ENCODE measurements at places on chromosomes 4 and X.

DNA sequence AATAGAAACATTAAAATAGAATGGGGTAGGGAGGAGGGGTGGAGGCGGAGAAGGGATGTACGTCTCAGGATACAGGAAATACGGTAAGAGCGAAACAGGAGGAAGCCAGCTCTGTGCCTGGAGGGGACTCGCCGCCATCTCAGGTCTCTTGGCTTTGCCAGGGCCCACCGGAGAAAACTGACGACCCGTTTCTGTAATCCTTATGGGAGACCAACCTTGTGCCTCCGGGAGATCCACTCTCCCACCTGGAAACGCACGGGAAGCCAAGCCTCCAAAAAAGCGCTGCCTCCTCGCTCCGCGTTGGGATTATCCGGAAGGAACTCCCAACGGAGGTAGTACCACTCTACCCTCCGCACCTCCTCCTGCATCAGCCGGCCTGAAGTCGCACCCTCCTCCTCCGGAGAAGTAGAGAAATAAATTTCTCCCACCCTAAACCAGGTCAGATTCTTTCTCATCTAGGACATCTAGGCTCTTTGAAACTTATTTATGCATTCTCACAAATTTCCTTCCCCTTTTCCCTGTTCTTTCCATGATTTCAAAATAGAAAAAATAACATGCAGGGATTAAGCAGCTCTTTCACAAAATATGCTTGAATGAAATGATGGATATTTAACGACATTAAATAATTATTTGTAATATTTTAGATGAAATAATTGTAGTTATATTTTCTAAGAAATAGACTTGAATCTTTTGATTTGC, at the start of gene NBDY:
NBDY (plus strand) TSS at position 92 of the 699 bp plus-strand sequence; CDS start at position 203, 111 bp downstream.
- DNase-seq: peak; percentile 49

GRCh38 chr4:162853788-162854187, 312.9 kb downstream of the NAF1 start:
- DNase-seq: no peak

DNA sequence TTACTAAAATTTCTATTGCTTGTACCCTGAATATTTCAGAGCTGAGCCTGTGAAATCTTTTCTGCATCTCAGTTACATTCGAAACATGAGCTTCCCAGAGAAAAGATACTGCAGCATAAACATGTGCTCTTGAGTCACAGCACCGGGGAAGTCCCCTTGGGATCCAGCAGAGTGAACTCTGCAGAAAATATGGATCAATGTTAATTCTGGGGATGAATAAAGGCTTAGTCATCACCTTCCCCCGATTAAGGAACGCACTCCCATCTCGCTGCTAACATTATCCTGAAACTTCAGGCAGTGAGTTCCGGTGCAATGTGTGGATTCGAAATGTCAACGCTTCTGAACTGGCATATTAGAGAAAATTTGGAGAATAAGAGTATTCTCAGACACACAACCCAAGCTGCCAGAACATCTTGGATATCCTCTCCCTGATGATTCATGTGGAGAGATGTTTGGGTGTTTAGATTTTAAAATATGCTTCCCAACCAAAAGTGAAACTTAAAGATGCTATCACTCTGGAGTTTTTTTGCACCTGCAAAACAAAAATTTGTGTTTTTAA, 90.8 kb downstream of the IRF2 start:
- DNase-seq: no peak

DNA sequence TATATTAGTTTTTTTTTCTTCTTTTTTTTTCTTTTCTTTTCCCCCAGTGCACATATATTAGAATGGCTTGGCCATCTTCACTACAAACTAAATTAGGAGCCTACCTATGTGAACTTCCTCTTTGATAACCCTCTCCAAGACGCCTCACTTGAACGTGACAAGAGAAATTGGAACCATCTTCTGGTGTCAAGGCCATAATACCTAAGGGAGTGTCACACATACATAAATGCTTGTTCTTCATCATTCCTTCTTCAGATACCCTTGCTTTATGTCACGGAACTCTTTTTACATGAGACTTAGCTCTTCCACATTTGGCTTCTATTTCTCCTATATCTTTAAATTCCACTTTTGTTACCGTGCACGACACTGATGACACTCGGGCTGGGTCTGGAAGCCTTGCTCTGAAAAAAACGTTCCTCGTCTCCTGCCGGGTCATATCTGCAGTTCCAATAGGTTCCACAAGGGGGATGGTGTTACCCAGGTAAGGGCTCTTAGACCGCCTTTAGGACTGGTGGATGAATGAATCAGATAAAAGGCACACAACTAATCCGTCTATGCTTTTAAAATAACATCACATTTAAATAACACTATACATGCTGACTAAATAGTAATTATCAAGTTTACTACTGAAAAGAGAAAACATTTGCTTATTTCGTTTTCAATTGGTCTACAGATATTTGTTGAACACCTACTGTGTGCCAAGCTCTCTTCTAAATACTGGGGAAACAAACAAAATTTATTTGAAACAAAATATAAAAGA, 19.9 kb downstream of the DGAT2L6 start:
- DNase-seq: peak; percentile 56

- DNase-seq: peak; percentile 53
Observed at GRCh38 chr4:186946682-186947294, 223.1 kb upstream of the FAT1 start.

DNA sequence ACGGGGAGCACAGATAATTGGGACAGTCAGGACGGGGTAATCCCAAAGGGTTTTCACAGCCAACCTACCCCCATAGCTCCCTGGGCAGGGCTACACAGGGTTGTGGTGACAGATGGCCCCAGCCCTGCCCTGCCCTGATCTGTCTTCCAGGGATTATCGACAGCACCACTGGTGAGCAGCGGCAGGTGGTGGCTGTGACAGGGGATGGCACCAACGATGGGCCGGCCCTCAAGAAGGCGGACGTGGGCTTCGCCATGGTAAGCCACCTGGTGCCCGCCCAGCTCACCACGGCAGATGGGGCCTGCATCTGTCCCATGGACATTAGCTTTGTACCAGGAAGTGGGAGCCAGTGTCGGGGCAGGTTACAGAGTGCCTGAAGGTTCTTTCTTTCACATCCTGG, 39.3 kb downstream of the ATP2B3 start:
- no peak for DNase-seq

- no peak for DNase-seq
Observed at GRCh38 chrX:118370921-118371624, 25.2 kb downstream of the WDR44 start.

DNA sequence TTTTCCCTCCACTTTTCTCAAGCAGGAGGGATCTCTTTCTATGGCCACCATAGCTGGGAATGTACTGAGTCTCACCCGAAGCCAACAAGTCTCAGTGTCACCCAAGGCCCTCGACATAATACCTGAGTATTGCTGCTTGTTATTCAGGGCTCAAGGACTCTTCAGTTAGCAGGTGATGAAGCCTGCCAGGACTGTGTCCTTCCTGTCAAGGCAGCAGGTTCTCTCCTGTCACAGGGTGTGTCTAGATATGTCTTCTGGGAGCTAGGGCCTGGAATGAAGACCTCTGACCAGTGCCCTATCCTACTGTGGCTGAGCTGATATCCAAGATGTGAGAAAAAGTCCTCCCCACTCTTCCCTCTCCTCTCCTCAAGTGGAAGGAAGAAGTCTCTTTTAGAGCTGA, 391.0 kb upstream of the DIPK2B start:
- no peak for DNase-seq

GRCh38 chrX:72393836-72394517, 88.3 kb upstream of the CITED1 start:
- DNase-seq: no peak

- no peak for DNase-seq
Observed at GRCh38 chrX:17081968-17082367, 135.5 kb downstream of the REPS2 start.

DNA sequence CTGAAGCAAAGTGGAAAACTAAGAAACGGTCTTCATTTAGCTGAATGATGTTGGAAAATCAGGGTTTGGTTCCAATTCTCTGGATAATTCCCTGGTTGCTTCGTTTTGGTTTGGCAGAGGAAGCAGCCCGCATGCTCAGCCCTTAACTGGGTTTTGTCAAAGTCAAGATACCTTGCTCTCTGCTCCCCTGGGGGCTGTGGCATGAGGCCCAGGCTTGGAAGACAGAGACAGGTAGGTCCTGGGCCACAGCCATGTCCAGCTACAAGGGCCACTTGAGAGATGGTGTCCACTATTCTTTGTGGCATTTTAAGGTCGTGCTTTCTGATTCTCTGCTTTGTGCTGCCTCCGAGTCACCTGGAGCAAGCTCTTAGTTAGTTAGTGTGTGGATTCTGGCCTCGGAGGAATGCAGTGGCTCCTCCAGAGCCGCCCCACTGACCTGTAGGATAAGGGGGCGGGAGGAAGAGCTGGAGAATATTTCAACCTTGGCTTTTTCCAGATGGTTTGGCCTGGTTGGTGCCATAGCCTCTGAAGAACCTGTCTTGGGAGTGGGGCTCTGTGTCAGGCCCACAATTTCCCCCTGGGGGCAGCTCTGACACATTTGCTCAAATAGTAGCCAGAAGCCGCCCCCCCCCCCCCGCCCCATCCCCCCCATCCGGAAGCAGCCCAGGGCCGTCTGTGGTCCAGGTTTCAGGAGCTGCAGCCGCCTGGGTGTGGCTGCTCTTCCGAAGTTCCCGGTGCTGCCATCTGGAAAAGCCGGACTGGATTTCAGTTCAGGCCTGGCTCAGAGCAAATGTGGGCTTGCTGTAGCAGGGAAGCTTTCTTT, 147.1 kb downstream of the NHS start:
- peak; percentile 46 for DNase-seq

- DNase-seq: no peak
Observed at GRCh38 chr4:147678796-147679549, 5.0 kb downstream of the PRMT9 start.

GRCh38 chrX:29541038-29541437, 674.3 kb upstream of the MAGEB2 start:
- no peak for DNase-seq

DNA sequence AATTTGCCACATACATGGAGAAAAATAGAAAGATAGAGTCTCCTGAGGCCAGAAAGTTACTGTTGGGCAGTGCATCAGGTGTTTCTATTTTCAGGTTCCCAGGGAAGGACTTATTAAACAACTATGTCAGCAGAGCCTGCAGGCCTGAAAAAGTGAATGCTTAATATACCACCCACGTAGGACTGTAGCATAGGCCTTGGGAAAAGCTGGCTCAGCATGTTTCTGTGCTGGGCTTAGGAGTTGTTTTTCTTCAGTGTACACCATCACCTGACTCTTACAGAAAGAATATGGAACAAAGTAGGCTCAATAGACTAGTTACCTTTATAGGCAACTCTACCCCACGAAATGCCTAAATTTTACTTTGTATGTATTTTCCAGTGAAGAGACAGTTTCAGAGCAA, 1385.9 kb downstream of the FAM133A start:
- DNase-seq: no peak

GRCh38 chr4:30972542-30972941, 252.4 kb downstream of the PCDH7 start:
- no peak for DNase-seq

DNA sequence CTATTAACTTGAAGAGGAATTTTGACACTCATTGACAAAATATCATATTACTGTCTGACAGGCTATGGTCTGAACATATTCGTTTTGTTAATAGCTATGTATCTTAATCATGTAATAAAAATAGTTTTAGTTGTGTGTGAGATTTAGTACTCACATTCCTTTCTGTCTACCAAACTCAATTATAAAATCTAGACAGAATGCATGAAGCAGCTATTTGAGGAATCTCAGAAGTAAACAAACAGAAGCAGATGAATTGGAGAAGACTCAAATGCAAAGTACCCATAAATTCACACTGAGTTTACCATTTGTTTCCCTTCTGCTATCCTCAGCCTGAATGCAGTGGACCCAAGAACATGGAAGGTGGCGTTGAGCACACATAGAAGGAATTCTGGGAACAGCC, 841.6 kb upstream of the AADAT start:
- no peak for DNase-seq

DNA sequence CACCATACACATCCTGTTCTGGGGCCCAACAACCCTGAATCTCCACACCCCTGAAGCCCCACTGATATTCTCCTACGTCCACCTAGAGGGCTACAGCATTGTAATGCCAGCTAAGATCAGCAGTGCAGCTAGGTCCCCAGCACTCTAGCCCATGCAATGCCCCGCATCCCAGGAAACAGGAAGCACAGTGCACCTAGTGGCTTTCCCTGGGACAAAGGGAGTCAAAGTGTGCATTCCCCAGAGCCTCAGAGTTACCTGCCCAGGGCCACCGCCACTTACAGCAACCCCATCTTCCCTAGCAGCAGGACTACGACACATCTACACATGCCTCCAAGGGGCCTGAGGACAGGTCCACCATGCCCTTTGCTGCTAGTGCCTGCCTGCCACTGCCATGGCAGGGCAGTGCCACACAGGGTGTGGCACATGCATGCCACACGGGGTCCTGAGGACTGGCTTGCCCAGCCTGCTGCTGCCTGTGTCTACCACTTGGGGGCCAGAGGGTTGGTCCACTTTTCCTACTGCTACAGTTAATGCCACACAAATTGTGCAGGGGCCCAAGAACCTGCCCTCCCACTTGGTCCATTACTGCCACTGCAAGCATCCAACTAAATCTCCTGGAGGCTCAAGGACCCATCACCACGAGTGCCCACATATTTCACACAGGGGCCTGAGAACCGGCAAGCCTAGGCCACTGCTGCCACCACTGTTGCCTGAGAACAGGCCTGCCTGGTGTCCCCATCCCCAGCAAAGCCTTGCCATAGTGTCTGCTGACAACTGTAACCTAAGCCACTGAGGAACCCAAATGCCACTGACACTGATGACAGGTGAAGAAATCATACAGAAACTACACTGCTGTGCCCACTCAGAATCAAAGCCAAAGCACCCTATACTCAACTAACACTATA, 23.7 kb downstream of the TLR6 start:
- no peak for DNase-seq

DNA sequence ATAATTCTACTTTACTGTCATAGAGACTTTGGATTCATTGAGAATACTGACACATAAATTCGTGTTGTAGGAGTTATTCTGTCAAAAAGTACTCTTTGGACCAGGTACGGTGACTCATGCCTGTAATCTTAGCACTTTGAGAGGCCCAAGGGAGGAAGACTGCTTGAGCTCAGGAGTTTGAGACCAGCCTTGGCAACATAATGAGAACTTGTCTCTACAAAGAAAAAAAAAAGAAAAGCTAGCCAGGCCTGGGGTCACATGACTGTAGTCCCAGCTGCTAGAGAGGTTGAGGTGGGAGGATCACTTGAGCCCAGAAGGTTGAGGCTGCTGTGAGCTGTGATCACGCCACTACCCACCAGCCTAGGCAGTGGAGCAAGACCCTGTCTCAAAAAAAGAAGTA, 54.9 kb downstream of the WDR19 start:
- no peak for DNase-seq
